ENCODE measurements at places on chromosomes 7 and 10.
A peak's percentile ranks its signal among the peaks of the same experiment; 100 is the strongest.

GRCh38 chr10:23693925-23694324, 255.1 kb downstream of the OTUD1 start:
- no peak for DNase-seq

GRCh38 chr7:77606562-77606961, 69.5 kb downstream of the PTPN12 start:
- DNase-seq = no peak

GRCh38 chr7:91212582-91212981, 51.7 kb upstream of the FZD1 start:
- no peak for DNase-seq

GRCh38 chr7:13279854-13280435, 592.5 kb downstream of the ARL4A start:
- DNase-seq = no peak

DNA sequence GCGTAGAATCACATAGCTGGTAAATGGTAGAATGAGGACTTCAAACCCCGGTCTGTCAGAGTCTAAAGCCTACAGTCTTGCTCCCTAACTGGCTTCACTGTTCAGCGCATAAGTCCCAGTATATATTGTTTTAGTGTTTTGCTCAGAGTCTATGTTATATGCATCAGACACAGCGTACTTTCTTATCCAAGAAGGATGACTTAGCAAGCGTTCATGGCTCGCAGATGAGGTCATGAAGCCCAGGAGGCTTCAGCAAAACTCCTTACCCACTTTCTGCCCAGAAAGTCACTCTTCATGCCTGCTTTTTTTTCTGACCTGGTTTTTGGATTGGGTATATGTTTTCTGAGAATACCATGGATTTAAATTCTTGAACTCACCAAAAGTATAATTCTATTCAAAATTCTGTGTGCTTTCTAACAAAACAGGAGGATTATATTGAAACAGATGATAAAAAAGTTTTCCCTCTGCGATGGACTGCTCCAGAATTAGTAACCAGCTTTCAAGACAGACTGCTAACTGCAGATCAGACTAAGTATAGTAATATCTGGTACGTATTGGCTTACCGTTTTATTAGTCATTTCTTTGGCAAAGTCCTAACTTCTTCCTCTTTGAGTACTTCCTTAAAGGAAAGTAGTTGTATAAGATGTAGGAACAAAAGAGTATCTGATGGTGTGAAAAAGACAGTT, 24.6 kb upstream of the BHLHA15 start:
- no peak for DNase-seq

- no peak for DNase-seq
Observed at GRCh38 chr7:106962751-106963150, 81.8 kb upstream of the PRKAR2B start.

DNA sequence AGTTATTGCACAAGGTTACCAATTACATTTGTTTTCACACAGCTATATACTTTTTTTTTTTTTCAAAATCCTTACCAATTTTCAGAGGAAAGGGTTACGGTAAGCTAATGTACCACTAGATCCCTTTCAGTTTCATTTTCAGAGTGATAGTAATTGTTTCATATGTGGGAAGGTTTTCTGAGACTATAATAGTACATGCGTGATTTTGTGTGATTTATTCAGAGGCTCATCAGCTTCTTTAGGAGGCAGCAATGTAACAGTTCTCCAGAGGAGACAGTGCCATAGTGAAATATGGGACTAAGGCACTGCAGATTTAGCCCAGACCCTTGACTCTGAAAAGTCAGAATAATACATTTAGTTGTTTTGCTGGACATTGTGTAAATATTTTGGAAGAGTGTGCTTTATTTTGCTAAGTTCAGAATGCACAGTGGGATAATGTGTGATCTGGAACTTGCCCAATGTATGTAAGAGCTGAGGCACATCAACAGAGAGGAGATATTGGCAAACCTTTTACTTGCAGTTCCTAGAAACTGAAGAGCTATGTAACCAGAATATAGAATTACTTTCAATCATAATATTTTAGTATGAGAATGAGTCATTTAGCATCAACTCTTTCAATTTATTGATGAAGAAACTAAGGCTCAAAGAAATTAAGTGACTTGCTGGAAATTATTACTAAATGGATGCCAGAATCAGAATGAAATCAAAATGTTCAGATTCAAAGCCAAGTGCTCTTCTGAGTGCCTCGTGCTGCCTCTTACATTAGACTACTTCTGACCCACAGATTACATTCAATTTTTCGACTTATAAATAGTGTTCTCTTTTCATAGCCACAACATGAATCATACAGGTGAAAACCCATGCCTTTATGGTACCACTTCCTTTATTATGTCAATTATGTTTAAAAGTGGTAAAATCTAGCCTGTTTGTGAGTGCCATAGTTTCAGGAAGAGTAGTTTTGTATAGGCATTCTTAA, 207.7 kb upstream of the TEX47 start:
- no peak for DNase-seq

- no peak for DNase-seq
Observed at GRCh38 chr7:79159040-79159664, 294.3 kb downstream of the MAGI2 start.

GRCh38 chr10:97763947-97764346, 7.9 kb downstream of the SFRP5 start:
- no peak for DNase-seq

DNA sequence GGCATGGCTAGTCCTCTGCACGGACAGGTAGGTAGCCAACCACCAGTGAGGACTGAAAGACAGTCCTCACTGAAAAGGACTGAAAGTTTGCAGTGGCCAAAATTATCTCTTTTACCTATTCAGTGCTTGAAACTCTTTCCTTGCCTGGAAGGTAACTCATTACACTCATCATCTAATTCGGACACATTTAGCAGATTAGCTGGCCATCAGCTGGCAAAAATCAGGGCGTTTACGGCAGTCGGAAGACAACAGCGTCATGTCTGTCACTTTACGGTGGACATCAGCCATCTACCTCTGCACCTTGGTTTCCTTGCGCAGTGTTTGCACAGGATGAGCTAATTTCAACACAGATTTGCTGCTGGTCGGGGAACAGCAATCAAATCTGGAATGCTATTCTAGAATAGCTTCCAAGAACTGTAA, 740 bp downstream of the ANXA7 start:
- peak; percentile 58 for DNase-seq

DNA sequence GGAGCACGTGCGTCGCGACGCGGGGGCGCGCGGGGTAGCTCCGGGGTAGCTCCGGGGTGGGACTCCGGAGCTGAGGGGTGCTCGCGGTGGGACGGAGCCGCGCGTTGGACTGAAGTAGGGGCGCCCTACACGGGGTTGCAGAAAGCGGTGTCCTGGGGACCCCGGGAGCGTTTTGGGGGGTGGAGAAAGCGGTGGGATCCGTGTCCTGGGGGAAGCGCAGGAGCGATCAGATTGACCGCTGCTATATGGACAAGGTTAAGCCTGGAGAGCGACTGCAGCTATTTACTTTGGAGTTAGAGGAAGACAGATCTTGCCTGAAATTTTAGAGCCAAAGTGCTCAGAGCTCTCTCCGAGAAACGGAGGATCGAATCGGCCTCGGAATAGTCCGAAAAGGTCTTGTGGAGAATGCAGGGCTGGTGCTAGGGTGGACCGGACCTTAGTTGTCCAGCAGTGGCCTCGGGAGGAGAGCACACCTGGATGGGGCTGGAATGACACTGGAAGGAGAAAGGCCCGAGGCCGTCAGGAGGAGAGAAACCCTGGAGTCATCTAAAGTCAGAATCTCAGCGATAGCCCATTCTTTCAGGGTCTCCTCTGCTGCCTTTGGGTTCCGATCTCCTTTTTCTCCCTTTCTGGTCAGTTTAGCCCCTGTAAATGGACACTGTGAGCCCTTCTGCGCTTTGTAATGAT, 564 bp downstream of the PDSS1 start:
- no peak for DNase-seq

GRCh38 chr7:21965291-21965690, 19.6 kb upstream of the CDCA7L start:
- DNase-seq = no peak

DNA sequence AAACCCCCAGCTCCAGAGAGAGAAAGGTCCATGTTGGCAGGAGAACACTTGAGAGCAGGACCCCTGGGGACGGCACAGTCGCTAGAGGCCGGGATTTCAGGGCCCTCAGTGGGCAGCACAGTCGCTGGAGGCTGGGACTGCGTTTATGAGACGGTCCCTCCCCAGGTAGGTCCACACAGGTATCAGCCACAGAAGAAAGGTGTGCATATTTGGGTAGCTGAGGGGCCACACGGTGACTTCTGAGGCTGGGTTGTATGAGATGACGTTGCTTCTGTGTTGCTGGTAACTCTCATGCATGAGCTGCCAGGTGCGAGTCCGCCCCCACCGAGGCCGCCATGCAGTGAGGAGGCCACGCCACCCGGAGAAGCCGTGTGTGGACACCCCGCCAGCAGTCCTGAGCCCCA, 56.9 kb upstream of the PPP2R2D start:
- DNase-seq = no peak

GRCh38 chr7:153396475-153396874, 636.9 kb downstream of the ACTR3B start:
- DNase-seq = no peak

- no peak for DNase-seq
Observed at GRCh38 chr10:86289577-86289868, 77.1 kb downstream of the GRID1 start.

DNA sequence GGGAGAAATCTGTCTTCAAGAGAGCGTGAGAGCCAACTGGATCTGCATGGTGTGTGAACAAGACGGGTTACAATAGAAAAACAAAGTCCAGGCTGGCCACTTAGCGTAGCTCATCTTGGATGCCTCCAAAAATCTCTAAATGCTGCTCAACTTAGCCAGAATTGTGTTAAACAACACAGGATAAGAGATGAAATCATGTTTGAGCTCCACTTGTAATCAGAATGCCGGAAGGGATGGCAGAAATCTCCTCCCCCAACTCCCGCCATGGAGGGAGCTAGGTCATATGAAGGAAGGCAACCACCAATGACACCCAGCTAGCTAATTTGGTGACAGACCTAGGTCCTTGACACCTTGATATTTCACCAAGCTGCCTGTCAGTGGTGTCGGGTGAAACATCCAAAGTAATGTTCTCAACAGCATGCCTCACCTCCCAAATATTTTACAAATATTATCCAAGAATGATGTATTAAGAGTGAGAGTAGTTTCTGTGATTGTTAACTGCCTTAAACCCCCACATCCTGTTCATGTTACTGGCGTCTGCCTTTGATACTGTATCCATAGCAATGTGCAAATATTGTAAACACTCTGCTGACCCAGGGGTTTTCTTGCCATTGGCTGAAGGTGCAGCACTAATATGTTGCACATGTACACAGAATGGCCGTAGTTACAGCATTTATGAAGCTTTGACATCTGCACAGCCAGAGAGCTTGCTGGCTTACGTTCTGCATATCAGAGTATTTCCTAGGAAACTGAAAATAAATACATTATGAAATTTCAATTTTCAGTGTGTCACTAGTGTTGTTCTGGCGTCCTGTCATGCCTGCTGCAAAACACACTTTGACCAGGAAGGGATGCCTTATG, 25.8 kb downstream of the TMEM254 start:
- no peak for DNase-seq

- DNase-seq = no peak
Observed at GRCh38 chr10:92690915-92691590, 1.3 kb downstream of the HHEX start.

GRCh38 chr7:16471933-16472332, 6.4 kb upstream of the SOSTDC1 start:
- DNase-seq = no peak

- DNase-seq = no peak
Observed at GRCh38 chr7:11447106-11447505, 384.9 kb downstream of the THSD7A start.

GRCh38 chr7:142300689-142301088, 42.8 kb upstream of the PRSS58 start:
- DNase-seq = peak; percentile 33

DNA sequence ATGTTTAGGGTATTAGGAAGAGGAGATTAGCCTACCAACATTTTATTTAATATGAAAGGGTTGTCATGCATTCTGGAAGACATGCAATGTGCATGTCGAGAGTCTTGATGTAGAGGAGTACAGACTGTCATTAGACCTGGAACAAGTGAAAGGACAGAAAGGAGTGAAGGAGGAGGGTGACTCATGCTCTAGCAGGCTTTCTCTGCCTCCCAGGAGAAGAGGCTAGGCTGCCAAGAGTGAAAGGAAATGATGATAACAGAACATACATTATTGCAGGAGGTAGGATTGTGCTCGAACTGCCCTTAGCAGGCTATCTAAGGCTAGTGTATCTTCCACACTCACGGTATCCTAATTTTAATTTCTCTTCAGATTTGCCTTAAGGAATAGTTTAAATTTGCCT, 228.8 kb downstream of the EXOC4 start:
- no peak for DNase-seq

DNA sequence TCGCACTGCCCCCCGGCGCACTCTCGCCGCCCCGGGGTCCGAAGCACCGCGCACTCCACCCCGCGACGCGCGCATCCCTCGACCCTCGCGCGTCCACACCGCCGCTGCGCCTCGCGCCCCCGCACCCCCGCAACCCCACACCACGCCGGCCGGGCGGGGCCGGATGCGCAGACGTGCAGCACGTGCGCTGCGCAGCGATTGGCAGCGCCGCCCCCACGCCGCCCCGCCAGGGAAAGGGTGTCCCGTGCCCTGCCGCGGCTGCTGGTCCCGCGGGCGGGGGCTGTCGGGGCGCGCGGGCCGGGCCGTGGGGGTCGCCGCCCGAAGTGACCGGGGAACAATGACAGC, 53.7 kb upstream of the KDM7A start:
- peak; percentile 77 for DNase-seq

- no peak for DNase-seq
Observed at GRCh38 chr10:48444861-48445841, 138.7 kb downstream of the MAPK8 start.

DNA sequence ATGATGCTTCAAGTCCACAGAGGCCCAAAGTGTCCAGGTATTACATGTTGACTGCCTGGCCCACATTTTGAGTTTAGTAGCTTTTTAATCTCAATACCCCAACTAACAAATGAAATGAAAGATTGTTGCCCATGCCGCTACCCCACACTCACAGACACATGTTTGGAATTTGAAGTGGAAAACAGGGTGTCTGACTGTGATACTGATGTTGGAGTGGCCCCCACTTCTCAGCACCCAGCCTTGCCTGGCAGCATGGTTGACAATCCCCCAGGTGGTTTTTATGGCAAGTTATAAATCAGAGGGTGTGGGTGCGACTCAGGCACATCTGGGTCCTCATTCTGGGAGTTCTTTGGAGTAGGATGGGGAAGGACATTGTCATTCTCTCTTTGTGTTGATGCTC, 314.7 kb upstream of the ZNF32 start:
- DNase-seq = no peak

GRCh38 chr10:60377955-60378354, 11.7 kb downstream of the ANK3 start:
- DNase-seq = no peak

GRCh38 chr10:42691361-42692120, 53.2 kb upstream of the ZNF33B start:
- DNase-seq = no peak

DNA sequence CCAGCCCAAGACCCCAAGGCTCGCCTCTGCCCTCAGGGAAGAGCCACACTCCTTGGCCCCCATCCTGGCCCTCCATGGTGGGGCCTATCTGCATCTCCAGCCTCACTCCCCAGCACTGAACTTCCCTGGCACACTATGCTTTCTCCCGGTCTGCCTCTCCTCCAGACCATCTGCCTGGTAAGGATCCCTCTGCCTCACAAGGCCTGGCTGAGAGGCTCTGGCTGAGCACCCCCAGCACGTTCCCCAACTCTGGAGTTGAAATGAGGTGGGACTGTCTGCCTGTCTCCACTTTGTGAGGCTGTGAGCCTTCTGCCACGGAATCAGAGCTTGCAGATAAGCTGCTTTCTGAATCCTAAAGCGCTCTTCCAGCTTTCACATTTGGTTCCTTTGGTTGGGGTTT, 220.7 kb downstream of the TNS3 start:
- no peak for DNase-seq

Measured in stimulated activated CD4-positive, alpha-beta T cell treated with anti-CD3 and anti-CD28 coated beads, Interleukin-4, amount 100 ng/mL, for 24 hours (primary cell).